Neural progenitor cell (in vitro differentiated cells): ENCODE measurements at places on chromosomes 6 and 20.

DNA sequence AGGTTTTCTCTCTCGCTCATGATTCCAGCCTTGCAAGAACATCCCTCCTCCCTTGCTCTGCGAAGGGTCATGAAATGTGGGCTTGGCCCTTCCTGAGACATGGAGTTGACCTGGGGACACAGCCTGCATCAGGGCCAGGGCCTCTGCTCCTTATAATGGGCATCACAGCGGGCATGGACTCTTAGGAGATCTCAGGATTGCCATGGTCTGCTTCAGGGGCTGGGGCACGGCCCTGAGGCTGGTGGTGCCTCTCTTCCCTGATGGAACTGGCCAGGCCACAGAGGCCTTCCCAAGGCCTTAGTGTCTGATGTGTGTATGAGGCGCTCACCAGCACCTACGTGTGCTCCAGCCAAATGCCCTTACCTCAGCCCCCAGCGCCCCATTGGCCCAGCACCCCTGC, 23.9 kb downstream of the ENTPD6 start:
- DNase-seq: no peak

DNA sequence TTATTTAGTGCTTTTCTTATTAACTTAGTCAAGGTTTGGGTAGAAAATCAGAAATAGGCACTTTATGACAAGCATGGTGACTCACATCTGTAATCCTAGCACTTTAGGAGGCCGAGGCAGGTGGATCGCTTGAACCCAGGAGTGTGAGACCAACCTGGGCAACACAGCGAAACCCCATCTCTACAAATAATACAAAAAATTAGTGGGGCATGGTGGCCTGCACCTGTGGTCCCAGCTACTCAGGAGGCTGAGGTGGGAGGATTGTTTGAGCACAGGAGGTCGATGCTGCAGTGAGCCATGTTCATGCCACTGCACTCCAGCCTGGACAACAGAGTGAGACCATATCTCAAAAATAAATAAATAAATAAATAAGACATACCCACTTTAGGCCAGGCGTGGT, 51.3 kb upstream of the THEMIS start:
- no peak for DNase-seq

GRCh38 chr6:24879351-24879750, 56.4 kb downstream of the RIPOR2 start:
- no peak for DNase-seq

- peak; percentile 89 for DNase-seq
Measured at GRCh38 chr6:1396952-1397868, 7.8 kb downstream of the FOXF2 start.

- DNase-seq: no peak
Measured at GRCh38 chr6:122571888-122572287, 38.3 kb upstream of the PKIB start.

DNA sequence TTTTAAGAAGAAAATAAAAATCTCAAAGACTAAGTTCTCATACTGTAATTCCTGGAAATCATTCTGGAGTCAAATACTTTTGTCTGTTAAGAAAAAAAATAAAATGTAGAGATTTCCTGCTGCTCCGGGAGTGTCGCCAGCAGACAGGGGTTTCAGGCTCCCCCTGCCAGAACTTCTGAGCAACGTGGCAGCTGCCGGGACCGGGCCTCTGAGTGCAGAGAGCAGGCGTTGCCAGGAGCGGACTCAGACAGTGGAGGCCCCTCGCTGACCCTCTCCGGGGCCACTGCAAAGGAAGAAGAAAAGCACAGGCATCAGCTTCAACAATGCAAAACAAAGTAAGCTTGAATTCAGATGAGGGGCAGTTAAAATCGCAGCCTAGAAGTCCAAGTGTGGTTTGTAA, 95.5 kb downstream of the THBS2 start:
- DNase-seq: no peak

GRCh38 chr6:137660296-137660731, 166.1 kb upstream of the OLIG3 start:
- DNase-seq: no peak

- DNase-seq: no peak
Measured at GRCh38 chr6:167208819-167209576, 51.2 kb upstream of the GPR31 start.

DNA sequence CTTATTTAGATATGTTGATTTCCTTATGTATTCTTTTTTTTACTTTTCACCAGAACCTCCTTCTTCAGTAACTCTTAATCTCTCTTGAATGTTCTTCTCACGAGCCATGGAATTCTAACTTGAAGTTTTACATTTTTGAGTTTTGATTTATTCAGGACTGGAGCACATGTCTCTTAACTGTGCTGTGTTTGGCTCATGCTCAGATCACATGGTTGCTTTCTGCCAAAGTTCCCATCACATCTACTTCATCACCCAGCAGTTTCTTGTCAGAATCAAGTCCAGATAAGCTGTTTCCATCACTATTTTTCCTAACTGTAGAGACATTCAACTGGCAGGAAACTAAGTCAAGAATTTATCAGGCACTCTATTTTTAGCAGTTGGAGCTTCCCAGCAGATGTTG, 31.7 kb downstream of the SLC35A1 start:
- no peak for DNase-seq

DNA sequence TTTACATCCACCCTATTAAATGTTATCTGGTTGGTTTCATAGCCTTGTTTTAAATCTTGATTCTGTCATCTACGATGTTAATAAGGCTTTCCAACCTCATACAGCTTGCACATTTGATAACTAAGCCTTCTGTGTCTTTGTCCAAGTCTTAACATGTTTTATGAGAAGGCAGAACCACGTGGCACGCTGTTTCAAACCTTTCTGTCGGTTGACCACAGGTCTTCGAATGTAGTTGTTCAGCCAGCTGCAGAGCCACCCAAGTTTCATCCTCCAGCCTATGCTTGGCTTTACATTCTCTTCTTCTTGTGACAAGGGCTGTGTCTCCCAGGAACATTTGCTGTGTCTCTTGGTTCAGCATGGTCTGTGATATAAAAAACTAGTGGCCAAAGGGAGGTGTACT, 15.7 kb upstream of the SGK2 start:
- no peak for DNase-seq
